ENCODE measurements at places on chromosomes 12 and 14.

DNA sequence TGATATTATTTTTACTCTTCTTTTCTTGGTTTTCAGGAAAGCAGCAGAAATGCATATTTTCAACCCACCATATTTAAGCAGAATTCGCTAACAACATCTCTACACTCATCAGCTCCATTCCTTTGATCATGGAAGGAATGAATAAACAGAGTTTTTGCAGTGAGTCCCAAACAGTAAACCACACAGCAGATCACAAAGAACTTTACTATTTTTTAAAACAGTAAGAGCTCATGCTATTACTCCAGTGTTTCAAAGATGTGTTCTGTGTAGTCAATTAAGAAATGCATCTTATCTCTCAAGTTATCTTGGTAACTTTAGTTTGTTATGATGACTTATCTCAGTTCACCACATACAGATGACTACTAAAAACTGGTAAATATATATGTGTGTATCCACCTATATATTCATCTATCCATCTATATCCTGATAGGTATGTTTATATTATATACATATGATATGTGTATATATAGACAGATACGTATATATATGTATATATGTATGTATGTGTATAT, 843.5 kb downstream of the BCL11B start:
- peaks cover 15% of the 10 kb centered on the region for H3K4me1 ChIP-seq
- H3K27ac ChIP-seq, result no peak overlapping the region
- H3K27me3 ChIP-seq, result no peaks in the 10 kb centered on the region
- H3K36me3 ChIP-seq, result no peaks in the 10 kb centered on the region

- H3K27me3 ChIP-seq, result peaks cover 6% of the 10 kb centered on the region
- no peak overlapping the region for H3K4me3 ChIP-seq
- no peak overlapping the region for H3K27ac ChIP-seq
- DNase-seq, result no peak
Measured at GRCh38 chr12:52285851-52286530, 5.3 kb downstream of the KRT81 start.

GRCh38 chr14:95649230-95649629, 37.0 kb upstream of the TCL1B start:
- H3K4me1 ChIP-seq, result peaks cover 7% of the 10 kb centered on the region
- no peak for DNase-seq
- H3K36me3 ChIP-seq, result no peaks in the 10 kb centered on the region
- no peak overlapping the region for H3K27ac ChIP-seq
- peaks cover 2% of the 10 kb centered on the region for H3K27me3 ChIP-seq
- no peak overlapping the region for H3K4me3 ChIP-seq

DNA sequence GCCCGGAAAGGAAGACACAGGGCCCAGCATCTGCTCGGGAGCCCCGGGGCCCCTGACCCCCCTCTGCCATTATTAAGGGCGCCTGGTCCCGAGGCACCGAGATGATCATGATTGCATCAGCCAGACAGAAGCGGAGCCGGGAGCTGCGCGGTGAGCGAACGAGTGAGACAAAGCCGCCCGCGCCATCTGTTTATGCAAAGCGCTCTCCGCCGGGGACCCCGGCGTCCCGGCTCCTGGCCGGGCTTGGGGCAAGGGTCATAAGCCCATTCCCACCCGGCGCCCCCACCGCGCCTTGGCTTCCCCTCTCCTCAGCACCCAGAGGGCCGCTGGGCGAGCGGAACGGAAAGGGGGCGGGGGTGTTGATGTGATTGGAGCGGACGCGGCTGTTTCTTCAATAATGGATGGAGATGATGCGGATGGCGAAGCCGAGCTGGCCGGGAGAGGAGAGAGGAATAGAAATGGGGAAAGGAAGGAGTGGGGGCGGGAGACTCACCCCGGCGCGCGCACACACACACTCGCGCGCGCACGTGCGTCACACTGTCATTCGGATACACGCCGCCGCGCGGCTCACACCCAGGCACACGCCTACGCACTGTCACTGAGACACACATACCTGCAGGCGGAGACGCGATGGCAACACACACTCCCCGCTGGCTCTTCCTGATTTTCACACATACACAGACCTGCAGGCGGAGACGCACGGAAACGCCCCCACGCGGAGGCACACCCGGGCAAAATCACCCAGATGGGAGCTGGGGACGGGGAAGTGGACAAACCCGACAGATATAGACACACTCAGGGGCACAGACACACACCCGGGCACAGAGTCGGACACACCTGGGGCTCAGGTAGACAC, 10.7 kb downstream of the STAC3 start:
- peak; percentile 70 for DNase-seq
- peaks cover 62% of the 10 kb centered on the region for H3K27me3 ChIP-seq
- peak overlapping the region; percentile 86 for H3K27ac ChIP-seq
- H3K4me1 ChIP-seq, result peaks cover 62% of the 10 kb centered on the region

GRCh38 chr14:29773990-29774389, 153.7 kb downstream of the PRKD1 start:
- no peak overlapping the region for H3K27ac ChIP-seq
- no peak overlapping the region for H3K4me3 ChIP-seq
- H3K27me3 ChIP-seq, result no peaks in the 10 kb centered on the region

Measured in activated naive CD8-positive, alpha-beta T cell treated with anti-CD3 and anti-CD28 coated beads, Interleukin-2, amount 50 U/mL, for 24 hours (primary cell).